T1000 (cell line): ENCODE measurements at places on chromosomes 7 and 10.

- no peak for DNase-seq
These were observed 67.1 kb upstream of the DUSP5 start for GRCh38 chr10:110430340-110431273.

- no peak for DNase-seq
These were observed 52.8 kb downstream of the ARHGAP22 start for GRCh38 chr10:48551861-48552591.

DNA sequence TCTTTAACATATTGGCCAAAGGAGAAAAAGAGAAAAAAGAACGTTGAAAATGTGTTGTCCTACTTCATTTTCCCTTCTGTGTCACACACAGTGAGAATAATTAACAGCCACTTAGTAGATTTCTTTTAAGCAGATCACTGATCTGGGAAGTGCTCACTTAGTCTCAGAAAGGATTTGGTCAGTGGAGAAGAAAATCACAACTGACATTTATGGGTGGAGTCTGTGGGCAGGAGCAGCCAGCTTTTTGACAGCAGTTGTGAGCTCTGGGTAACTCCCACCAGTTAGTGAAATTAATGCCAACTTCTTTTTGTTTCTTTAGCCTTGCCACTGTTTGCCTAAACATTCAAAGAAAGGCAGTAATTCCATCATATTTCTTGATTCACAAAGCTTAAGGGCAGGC lies 49.7 kb downstream of the CDK14 start:
- no peak for DNase-seq

DNA sequence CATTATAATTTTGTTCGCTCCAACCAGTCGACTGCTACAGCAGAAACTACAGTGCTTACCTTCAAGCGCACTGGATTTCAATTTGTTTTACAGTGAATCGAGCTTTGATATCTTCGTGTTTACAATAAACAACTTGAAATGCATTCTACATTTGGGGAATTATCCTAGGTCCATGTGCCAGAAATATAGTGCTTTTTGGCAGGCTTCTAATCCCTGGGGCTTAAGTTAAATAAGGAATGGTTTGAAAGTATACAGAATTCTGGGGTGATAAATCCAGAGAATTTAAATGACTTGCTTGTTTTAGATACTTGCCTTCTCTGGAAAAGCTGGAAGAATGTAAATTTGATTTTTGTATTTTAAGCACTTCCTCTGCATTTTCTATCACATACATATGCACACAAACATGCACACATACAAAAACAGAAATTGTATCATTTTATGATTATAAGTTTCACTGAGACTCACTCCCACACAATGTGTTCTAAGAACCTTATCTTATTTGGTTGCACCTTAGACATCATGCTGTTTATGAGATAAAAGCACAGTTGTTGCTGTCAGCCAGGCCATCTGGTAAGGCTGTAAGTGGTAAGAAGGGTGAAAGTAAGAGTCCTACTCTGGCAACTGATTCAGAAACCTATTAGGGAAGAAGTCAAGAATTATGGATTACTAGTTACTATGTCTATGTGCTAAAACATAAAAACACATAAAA lies 347.2 kb upstream of the KCND2 start:
- DNase-seq = no peak

GRCh38 chr7:142796001-142796500 lies 25.3 kb downstream of the PRSS2 start:
- DNase-seq = no peak

- DNase-seq = no peak
These were observed 296.8 kb downstream of the EXOC4 start for GRCh38 chr7:133549633-133550032.

DNA sequence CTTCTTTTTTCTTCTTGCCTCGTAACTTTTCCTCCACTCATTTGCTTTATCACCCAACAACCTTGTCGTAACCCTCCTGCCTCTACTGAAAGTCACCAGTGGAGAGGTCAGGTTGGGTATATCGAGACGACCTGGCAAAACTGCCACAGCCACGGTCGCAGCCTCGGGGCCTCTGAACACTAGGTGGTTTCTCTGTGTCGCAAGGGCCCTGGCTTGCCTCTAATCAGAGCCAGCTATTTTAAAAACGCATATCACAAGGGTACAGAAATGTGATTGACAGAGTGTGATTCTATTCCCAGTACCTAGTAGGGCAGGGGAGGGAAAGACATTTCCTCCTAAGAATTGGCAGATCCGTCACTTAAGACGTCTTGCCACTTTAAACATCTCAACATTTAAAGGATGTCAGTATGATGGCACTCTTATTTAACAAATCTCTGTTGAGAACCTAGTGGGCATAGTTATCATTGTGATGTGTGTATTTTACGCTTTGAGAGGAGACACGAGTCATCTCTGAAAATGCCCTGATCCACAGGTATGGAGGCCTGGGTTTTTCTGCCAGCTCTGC lies 197.5 kb downstream of the ARHGAP21 start:
- DNase-seq = no peak

GRCh38 chr7:2513702-2514101 lies 5.9 kb upstream of the LFNG start:
- DNase-seq = no peak

DNA sequence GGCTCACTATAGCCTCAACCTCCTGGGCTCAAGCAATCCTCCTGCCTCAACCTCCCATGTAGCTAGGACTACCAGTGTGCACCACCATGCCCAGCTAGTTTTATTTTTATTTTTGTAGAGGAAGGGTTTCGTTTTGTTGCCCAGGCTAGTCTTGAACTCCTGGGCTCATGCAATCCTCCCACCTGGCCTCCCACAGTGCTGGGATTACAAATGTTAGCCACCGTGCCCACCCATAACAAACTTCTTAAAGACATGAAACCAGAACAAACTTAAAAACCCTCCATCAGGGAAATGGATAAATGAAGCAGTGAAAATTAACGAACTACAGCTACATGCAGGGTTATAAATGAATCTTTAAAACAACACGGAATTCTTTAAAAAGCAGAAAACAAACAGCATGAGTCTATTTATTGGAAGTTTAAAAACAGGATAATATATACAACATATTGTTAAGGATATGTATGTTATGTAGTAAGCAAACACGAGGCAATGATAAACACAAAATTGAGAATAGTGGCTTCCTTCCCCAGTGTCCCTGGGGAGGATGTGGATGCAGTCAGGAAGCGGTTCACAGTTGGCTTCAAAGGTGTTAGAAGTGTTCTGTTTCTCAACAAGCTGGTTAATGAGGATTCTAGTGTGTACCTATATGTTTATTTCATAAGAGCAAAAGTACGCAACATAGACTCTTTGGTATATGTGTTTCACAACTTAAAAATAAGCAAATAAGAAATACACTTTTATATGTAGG lies 128.2 kb upstream of the IMMP2L start:
- no peak for DNase-seq

GRCh38 chr7:44215531-44215930 lies 14.8 kb downstream of the YKT6 start:
- no peak for DNase-seq

GRCh38 chr10:101536800-101537199 lies 51.3 kb downstream of the POLL start:
- no peak for DNase-seq
